GM04504 (cell line): ENCODE measurements at places on chromosomes 3 and 15.

DNA sequence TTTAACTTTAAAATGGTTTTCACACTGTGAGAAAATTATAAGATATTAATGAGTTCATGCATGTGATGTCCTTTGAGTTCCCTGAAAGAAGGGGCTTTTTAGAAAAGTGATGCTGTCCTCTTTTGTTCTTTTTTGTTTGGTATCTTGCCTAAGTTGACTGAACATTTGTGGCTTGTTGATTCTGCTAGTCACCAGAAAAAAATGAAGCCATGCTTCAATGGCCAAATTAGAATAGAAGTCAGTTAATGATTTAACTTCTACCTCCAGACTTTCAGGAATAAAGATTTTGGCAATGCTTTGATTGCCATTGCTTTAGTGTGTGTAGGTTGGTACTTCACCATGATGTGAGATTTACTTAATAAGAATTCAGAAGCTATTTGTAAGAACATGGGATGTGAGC is 260.6 kb upstream of the NECTIN3 start:
- DNase-seq: no peak

GRCh38 chr3:99542767-99543518 is 95.5 kb upstream of the COL8A1 start:
- no peak for DNase-seq

DNA sequence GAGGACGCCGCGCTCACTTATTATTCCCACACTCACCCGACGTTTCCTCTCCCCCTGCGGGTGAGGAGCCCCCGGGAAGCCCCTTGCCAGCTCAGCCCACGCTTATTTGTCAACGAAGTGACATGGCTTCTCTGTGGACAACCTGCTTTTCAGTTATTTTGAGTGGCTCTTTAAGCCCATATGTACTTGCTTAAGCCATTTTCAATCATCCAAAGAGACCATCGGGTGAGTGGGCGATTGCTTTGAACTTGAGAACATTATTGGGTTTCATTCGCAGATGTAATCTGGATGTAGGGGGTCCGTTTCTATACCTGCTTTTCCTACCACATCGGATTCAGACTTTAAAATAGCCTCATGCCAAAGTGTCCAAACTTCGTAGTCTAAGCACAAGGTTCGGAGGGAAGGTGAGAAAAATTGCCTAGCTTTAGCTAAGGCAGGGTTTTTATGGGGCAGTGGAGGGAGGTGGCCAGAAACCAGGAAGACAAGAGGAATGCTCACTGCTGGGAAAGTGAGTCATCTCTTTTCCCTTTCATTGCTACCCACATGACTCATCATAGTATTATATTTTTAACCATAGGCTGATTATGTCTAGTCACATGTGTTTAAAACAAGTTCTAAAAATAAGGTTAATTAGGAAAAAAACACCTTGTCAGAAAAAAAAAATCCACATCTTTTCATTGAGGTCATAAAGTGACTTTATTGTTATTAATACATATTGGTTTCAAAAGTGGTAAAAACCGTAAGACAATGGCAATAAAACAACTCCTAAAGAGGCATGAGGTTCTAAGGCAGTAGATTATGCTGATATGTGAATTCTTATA is 773.1 kb upstream of the NR2F2 start:
- DNase-seq: peak; percentile 75

GRCh38 chr15:77483425-77484140 is 62.9 kb downstream of the HMG20A start:
- DNase-seq: no peak

- no peak for DNase-seq
Observed at GRCh38 chr3:49411535-49411967, 225 bp downstream of the RHOA start.
